ENCODE measurements at places on chromosomes 2 and 18. TPM values are rescaled to one million over a fixed set of nuclear protein-coding genes. Genes with fewer than 3 reads are reported as not detected.
A peak's percentile ranks its signal among the peaks of the same experiment; 100 is the strongest.

DNA sequence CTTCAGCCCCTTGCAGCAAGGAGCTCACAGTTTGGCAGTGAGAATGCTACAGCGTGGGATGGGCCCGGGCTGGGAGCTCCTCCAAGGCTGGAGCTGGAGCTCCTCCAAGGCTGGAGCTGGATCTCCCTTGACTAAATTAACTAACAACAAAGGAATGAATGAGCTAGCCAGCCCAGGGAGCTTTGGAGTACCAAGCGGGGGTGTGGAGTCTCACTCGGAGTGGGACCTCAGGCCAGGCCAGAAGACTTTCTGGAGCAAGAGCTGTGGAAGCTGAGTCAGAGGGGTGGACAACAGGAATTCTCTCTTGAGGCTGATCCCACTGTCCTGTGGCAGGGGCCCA is 244.7 kb upstream of the HS6ST1 start:
- H3K36me3 ChIP-seq = no peaks in the 10 kb centered on the region
- peak overlapping the region; percentile 70 for H3K27ac ChIP-seq
- peaks cover 19% of the 10 kb centered on the region for H3K4me1 ChIP-seq
- no peak overlapping the region for H3K4me3 ChIP-seq
- peak; percentile 98 for DNase-seq

DNA sequence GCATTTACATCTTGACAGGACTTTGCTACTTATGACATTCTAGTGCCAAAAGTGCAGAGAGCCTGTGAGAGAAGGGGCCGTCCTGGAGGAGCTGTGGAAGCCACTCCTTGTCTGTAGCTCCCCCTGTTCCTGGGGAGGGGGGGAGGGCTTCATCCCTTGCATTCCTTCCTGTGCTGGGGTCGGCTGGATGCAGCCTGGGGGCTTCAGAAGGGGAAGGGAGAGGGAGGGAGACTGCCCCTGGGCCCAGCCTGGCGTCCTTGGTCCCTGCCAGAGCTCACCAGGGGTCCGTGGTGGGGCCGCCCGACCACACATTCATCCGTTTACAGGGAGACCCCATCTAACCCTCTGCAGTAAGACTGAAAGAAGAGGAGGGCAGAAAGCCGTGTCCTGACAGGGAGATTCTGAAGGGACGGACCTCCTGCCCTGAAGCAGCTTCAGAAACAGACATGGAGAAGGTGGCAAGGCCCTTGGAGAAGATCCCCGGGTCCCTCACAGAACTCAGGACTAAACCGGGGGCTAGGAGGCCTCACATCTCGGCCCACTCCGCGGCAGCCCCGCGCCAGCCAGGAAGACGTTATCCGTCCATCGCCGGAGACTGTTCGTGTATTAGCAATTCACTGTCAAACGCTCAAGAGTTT is 258.3 kb upstream of the SALL3 start:
- H3K4me3 ChIP-seq = no peak overlapping the region
- no peak for DNase-seq
- no peak overlapping the region for H3K27ac ChIP-seq
- no peaks in the 10 kb centered on the region for H3K27me3 ChIP-seq

DNA sequence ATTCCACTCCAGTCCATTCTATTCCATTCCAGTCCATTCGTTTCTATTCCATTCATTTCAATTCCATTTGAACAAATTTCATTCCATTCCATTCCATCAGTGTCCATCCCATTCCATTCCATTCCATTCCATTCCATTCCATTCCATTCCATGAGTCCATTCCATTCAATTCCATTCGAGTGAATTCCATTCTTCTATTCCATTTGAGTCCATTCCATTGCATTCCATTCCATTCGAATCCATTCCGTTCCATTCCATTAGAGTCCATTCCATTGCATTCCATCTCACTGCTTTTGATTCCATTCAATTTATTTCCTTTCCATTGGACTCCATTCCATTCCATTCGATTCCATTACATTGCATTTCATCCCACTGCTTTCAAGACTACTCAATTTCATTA is 1132.1 kb downstream of the RPIA start:
- DNase-seq = no peak
- no peak overlapping the region for H3K27ac ChIP-seq
- no peaks in the 10 kb centered on the region for H3K27me3 ChIP-seq

GRCh38 chr2:194343167-194343566 is 1313.9 kb upstream of the SLC39A10 start:
- no peak overlapping the region for H3K27ac ChIP-seq
- H3K36me3 ChIP-seq = no peaks in the 10 kb centered on the region
- no peak overlapping the region for H3K4me3 ChIP-seq
- no peaks in the 10 kb centered on the region for H3K27me3 ChIP-seq

KCNK3 gene
- not detected for total RNA-seq

TMEM178A gene
- total RNA-seq = 0.29 TPM

FAM98A gene
- 68.7 TPM for total RNA-seq

SMAD2 gene
- total RNA-seq = 43.9 TPM

LIMS3 gene
- total RNA-seq = 3.2 TPM

SPATA3 gene
- not detected for total RNA-seq

MAPK4 gene
- total RNA-seq = not detected

DNA sequence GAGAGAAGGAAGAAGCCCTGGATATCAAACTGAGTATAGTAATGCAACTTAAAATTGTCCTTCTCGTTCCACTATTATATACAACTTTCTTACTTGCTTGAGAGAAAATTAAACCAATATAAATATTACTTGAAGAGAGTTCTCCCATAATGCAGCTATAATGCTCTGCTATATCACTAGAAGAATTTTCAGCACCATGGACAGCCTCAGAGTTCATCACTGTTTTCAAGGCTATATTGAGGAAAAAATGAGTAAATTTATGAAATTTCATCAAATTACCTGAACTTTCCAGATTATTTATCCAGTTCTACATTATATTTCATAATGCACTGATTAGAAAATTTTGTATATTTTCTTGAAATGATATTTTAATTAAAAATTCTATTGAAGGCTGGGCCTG is 1053.5 kb upstream of the FAM98A start:
- H3K27ac ChIP-seq = no peak overlapping the region
- H3K27me3 ChIP-seq = no peaks in the 10 kb centered on the region
- no peaks in the 10 kb centered on the region for H3K4me1 ChIP-seq
- H3K36me3 ChIP-seq = no peaks in the 10 kb centered on the region

DNA sequence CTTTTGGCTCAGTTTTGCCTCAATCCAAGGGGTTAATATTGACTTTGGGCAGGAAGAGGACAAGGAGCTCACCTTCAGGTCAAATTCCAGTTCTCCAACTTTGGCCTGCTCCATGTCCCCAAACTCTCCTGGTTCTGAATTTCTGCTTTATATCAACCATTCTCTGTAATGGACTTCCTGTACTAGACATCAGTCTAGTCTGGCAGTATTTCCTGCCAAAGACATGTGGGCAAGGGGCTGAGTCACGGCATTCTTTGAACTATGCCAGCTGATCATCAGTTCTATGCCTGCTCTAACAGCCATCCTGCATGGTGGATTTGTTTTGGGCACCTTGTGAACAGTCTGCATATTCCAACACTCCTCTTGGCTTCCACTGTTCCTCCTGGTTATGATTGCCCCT is 199.4 kb downstream of the ZEB2 start:
- peak; percentile 43 for DNase-seq
- H3K4me1 ChIP-seq = peaks cover 15% of the 10 kb centered on the region
- no peak overlapping the region for H3K4me3 ChIP-seq
- no peaks in the 10 kb centered on the region for H3K27me3 ChIP-seq

DNA sequence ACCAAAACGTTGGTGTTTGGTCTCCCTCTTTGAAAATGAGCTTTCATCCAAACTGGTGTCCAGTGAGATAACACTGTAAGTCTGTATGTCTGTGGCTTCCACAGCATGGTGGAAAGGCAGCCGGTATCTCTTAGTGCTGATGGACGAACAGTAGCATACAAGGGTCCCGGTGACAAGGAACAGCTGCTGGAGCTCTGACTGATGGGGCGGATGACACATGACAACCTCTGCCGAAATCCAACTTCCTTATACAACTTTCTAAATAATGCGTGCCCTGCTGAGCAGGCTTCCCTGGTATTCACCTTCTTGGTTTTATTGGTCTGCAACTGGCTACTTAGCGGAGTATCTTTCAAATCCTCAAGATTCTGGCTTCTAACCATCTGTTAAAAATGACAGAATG is 216.2 kb downstream of the SRBD1 start:
- DNase-seq = no peak
- H3K4me3 ChIP-seq = no peak overlapping the region
- H3K36me3 ChIP-seq = no peaks in the 10 kb centered on the region
- peaks cover 8% of the 10 kb centered on the region for H3K4me1 ChIP-seq

DNA sequence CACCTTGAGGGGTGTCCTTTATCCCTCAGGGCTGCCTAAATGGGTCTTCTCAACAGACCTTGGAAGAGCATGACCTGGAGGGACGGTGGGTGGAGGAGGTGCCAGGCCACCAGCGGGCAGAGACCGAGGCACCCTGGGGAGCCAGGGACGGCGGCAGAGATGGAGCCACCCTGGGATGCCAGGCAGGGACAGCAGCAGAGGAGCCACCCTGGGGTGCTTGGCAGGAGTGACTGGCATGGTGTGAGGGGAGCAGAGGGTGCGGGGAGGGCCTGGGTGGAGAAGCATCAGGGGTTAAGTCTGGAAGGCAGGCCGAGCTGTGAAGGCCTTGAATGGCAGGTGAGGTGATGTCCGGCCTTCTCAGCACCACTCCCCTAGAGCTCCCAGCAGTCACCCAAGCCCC is 56.1 kb downstream of the CIB4 start:
- peaks cover 83% of the 10 kb centered on the region for H3K27me3 ChIP-seq
- no peaks in the 10 kb centered on the region for H3K36me3 ChIP-seq
- no peak overlapping the region for H3K4me3 ChIP-seq
- peak; percentile 82 for DNase-seq
- no peaks in the 10 kb centered on the region for H3K4me1 ChIP-seq

DNA sequence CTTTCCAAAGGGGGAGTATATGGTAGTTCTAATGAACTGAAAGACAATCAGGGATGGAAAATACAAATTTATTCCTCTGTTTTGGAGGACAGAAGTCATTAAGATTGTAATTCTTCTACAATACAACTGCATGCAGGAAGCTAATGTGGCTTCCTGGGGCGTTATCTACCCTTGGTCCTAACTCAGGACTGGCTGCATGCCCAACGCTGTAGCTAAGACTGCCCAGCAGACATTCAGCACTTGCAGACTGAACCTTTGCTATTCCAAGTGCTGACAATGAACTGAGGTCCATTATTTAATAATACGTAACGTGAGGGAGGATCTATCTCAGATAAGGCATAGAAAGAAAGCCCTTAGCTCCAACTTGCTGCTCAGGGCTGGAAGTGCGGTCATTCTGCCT is 53.2 kb downstream of the ZAP70 start:
- H3K4me1 ChIP-seq = no peaks in the 10 kb centered on the region
- H3K4me3 ChIP-seq = no peak overlapping the region
- no peak for DNase-seq
- no peaks in the 10 kb centered on the region for H3K27me3 ChIP-seq
- no peak overlapping the region for H3K27ac ChIP-seq
- H3K36me3 ChIP-seq = peaks cover 29% of the 10 kb centered on the region

DNA sequence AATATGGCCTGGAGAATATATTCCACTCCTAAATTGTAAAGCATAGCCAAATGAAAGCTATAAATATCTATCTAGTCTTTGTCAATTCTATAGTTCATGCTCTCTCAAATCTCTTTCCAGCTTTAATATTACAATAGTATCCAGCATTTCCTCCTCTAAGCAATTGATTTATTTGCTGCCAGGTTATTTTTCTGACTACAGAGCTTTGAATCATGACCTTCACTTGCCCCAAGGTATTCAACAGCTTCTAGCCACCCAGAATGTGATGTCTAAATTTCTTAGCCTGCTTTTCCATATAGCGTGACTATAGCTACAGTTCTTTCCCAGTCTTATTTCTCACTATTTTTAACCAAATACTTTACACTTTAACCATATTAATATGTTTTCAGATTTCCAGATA is 1287.6 kb downstream of the LRP1B start:
- H3K27me3 ChIP-seq = no peaks in the 10 kb centered on the region
- no peak overlapping the region for H3K4me3 ChIP-seq
- H3K36me3 ChIP-seq = no peaks in the 10 kb centered on the region
- H3K4me1 ChIP-seq = no peaks in the 10 kb centered on the region

ERFE gene
- 0.88 TPM for total RNA-seq

DNA sequence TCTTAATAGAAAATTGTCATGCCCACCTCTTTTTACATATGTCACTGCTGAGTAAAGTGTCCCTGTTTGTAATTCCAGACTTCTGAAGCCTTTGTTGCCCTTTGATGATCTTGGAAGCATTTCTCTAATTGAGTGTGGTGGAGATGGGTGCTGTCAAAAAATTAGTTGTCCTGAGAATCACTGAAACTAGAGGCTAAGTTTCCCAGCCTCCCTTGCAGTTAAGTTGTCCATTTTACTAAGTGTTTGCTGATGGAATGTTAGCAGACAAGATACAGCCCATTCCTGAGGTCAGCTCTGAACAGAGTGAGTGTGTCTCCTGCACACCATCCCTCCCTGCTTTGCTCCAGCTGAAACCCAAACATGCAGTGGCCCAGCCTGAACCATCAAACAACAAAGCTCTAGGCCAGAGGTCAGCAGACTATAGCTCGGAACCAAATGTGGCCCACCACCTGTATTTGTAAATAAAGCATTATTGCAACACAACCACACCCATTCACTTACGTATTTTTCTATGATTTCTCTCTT is 28.1 kb upstream of the TMEM177 start:
- no peak overlapping the region for H3K27ac ChIP-seq
- H3K27me3 ChIP-seq = peaks cover 10% of the 10 kb centered on the region
- DNase-seq = no peak
- H3K36me3 ChIP-seq = no peaks in the 10 kb centered on the region

- no peaks in the 10 kb centered on the region for H3K36me3 ChIP-seq
- H3K4me3 ChIP-seq = no peak overlapping the region
- H3K27me3 ChIP-seq = no peaks in the 10 kb centered on the region
These were observed 206.0 kb downstream of the ATAD2B start for GRCh38 chr2:23720705-23721453.

- no peaks in the 10 kb centered on the region for H3K36me3 ChIP-seq
- DNase-seq = no peak
- no peaks in the 10 kb centered on the region for H3K4me1 ChIP-seq
- H3K27me3 ChIP-seq = no peaks in the 10 kb centered on the region
- H3K27ac ChIP-seq = no peak overlapping the region
These were observed 41.6 kb upstream of the DPP10 start for GRCh38 chr2:114400890-114401289.

GRCh38 chr18:26454616-26455015 is 93.7 kb downstream of the KCTD1 start:
- H3K4me3 ChIP-seq = no peak overlapping the region
- H3K27me3 ChIP-seq = no peaks in the 10 kb centered on the region

- H3K27ac ChIP-seq = peak overlapping the region; percentile 26
- peaks cover 6% of the 10 kb centered on the region for H3K4me1 ChIP-seq
- H3K27me3 ChIP-seq = no peaks in the 10 kb centered on the region
- peaks cover 43% of the 10 kb centered on the region for H3K36me3 ChIP-seq
These were observed 46.7 kb downstream of the NBEAL1 start for GRCh38 chr2:203061346-203061745.

DNA sequence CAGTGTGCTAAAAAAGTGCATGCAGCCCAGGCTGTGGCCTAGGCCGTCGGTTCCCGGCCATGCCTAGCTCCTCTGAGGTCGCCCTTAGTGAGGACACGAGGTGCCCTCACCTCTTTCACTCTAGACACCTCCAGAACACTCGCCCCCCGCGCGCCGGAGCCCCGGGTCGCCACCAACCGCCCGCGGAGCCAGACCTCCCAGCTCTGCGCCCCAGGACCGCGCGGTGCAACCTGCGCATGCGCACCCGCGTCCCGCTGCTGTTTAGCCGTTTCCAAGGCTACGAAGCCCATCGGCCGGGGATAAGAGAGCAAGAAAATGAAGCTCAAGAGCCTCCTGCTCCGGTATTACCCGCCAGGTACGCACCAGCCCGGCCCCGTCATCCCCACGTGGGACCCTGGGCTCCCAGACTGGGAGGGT is at the start of gene DAW1:
Gene DAW1 (plus strand): TSS at position 257 of the 417 bp plus-strand sequence. CDS start 59 bp downstream, at position 316.
- peak within 1 kb of the TSS; percentile 68 for H3K4me3 ChIP-seq
- H3K27ac ChIP-seq = peak within 1 kb of the TSS; percentile 92
- no peaks in the 10 kb centered on the region for H3K27me3 ChIP-seq
- peaks cover 18% of the 10 kb centered on the region for H3K4me1 ChIP-seq
- peak; percentile 93 for DNase-seq
- no peaks in the 10 kb centered on the region for H3K36me3 ChIP-seq

RPIA gene
- 6.8 TPM for total RNA-seq

Data from osteoblast (primary cell).